ENCODE measurements at places on chromosomes 11 and 22. TPM values are rescaled to one million over a fixed set of nuclear protein-coding genes. Genes with fewer than 3 reads are reported as not detected.

The GLYATL1 gene
- total RNA-seq = not detected

DNA sequence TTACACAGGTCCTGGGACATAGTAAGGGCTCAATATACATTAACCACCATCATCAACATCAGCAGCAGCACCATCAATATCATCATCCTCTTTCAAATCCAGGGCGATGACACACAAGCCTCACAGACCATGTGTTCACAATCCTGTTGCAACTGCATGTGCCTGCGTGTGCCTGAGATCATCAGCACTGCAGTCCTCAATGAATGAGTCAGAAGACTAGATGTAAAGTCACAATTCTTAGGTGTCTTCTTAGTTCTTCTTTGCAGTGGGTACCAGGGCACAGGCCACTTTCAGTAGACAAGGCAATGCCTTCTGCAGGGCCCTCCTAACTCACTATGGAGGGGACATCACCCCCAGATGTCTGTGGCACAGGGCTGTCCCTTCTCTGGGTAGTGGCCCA lies 111.1 kb downstream of the MYO18B start:
- H3K27ac ChIP-seq = no peak overlapping the region
- no peak overlapping the region for H3K4me3 ChIP-seq
- peaks cover 8% of the 10 kb centered on the region for H3K27me3 ChIP-seq
- no peaks in the 10 kb centered on the region for H3K4me1 ChIP-seq
- no peaks in the 10 kb centered on the region for H3K36me3 ChIP-seq

DNA sequence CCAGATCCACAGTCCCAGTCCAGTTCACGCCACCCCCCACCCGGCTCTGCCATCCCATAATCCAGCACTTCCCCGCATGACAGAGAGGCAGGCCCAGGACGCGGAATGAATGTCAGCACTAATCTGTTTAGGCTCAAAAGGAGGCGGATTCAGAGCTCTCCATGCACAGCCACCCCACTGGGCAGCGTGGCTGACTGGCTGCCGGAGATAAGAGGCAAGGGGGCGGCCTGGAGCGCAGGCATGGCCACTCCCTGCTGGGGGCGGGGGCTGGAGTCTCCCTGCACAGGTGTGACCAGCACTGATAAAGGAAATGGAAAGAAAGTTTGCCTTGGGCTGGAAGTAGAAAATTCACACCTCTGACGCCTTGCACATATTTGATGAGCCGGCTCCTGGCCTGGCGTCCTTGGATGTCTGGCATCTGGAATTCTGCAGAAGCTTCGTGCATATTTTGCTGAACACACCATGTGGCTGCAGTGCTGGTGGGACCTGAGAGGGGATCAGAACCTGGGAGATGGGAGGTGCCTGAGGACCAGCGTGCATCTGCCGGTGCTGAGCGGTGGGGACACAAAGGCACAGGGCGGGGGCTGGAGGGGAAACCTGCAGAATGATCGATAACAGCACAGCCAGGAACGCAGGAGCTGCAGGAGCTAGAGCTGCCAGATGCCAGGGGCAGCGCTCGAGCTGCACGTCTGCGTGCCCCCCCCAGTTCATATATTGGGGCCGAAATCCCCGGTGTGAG lies 344.4 kb downstream of the CTTN start:
- no peaks in the 10 kb centered on the region for H3K36me3 ChIP-seq
- no peak overlapping the region for H3K27ac ChIP-seq
- no peak for DNase-seq
- no peaks in the 10 kb centered on the region for H3K4me1 ChIP-seq
- peaks cover 35% of the 10 kb centered on the region for H3K27me3 ChIP-seq

- H3K36me3 ChIP-seq = no peaks in the 10 kb centered on the region
- DNase-seq = no peak
- H3K27ac ChIP-seq = no peak overlapping the region
- peaks cover 22% of the 10 kb centered on the region for H3K27me3 ChIP-seq
Observed at GRCh38 chr11:131664816-131665215, 294.4 kb downstream of the NTM start.

DNA sequence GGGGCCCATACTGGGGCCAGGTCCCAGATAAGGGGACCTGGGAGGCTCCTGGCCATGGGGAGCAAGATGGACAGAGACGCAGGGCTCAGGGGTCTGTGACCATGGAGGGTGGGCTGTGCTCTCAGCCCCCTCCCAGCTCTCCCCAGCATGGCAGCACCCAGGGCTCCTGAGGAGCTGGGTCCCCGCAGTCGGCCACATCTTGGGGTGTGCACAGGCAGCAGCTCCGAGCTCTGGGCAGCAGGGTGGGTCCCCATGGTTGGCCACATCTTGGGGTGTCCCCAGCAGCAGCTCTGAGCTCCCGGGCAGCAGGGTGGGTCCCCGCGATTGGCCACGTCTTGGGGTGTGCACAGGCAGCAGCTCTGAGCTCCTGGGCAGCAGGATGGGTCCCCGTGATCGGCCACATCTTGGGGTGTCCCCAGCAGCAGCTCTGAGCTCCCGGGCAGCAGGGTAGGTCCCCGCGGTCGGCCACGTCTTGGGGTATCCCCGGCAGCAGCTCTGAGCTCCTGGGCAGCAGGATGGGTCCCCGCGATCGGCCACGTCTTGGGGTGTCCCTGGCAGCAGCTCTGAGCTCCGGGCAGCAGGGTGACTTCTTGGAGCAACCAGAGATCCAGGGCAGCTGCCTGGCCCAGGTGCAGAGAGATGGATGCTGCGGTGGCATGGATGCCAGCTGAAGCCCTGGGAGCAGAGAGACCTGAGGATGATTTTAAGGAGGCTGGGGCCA lies 18.3 kb upstream of the MUC5B start:
- no peaks in the 10 kb centered on the region for H3K4me1 ChIP-seq
- H3K4me3 ChIP-seq = no peak overlapping the region
- H3K27me3 ChIP-seq = peaks cover 14% of the 10 kb centered on the region

DNA sequence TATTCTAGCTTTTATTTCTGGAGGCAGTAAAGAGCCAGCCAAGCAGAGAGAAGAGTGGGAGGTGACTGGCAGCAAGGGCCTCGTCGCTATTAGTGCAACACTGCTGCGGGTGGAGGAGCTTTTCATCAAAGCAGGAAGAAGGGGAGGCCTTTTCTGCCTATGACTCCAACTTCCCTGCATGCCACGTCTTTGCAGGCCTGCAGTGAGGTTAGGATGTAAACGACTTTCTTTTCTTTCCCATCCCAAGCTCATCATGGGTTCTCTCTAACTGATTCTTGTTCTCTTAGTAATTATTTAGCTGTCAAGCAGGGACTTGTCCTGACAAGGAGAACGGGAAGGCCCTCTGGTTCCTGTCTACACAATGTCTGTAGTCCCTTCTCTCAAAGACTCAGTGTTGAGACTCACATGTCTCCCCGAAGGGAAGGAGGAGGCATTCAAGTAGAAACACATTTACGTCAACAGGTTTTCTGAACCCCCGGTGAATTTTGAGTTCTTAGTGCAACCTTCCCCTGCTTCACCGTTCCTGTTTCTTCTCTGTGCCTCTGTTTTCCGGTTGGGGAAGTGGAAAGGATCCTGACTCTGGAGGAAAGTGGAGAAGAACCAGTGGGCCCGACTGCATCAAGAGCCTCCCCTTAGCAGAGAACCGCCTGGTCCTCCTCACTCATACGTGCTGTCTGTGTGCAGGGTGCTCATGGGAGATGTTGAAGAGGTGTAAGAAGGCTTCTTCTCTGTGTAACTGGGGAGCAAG lies 56.9 kb downstream of the PACS1 start:
- H3K27ac ChIP-seq = peak overlapping the region; percentile 95
- peaks cover 56% of the 10 kb centered on the region for H3K4me1 ChIP-seq
- H3K27me3 ChIP-seq = no peaks in the 10 kb centered on the region
- peak; percentile 28 for DNase-seq
- peak overlapping the region; percentile 79 for H3K4me3 ChIP-seq
- no peaks in the 10 kb centered on the region for H3K36me3 ChIP-seq

- H3K4me1 ChIP-seq = no peaks in the 10 kb centered on the region
- H3K27me3 ChIP-seq = no peaks in the 10 kb centered on the region
- H3K4me3 ChIP-seq = no peak overlapping the region
- H3K36me3 ChIP-seq = peaks cover 2% of the 10 kb centered on the region
Observed at GRCh38 chr11:122172352-122173073, 56.5 kb upstream of the BLID start.

- H3K4me1 ChIP-seq = peaks cover 26% of the 10 kb centered on the region
- H3K4me3 ChIP-seq = no peak overlapping the region
- DNase-seq = no peak
- H3K36me3 ChIP-seq = no peaks in the 10 kb centered on the region
- no peak overlapping the region for H3K27ac ChIP-seq
Observed at GRCh38 chr22:25080855-25081254, 118.8 kb upstream of the CRYBB3 start.

The APOL4 gene
- 0.22 TPM for total RNA-seq

GRCh38 chr22:37312549-37313183 lies 30.4 kb downstream of the CYTH4 start:
- DNase-seq = no peak
- peaks cover 40% of the 10 kb centered on the region for H3K4me1 ChIP-seq
- H3K36me3 ChIP-seq = peaks cover 4% of the 10 kb centered on the region
- H3K27me3 ChIP-seq = no peaks in the 10 kb centered on the region
- H3K27ac ChIP-seq = peak overlapping the region; percentile 99

The SORL1 gene
- total RNA-seq = 331 TPM

DNA sequence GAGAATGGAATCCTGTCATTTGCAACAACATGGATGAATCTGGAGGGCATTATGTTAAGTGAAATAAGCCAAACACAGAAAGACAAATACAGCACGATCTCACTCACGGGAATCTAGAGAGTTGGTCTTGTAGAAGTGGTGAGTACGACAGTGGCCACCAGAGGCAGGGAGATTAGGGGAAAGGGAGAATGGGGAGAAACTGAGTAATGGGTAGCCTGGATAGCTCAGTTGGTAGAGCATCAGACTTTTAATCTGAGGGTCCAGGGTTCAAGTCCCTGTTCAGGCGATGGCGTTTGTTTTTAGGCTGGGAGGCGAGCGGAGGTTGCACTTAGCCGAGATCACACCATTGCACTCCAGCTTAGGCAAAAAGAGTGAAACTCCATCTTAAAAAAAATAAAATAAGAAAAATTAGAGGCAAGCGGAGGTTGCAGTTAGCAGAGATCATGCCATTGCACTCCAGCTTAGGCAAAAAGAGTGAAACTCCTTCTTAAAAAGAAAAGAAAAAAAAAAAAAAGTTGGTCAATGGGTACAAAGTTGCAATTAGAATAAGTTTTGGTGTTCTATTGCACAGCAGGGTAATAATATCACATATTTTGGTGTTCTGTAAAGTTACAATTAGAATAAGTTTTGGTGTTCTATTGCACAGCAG lies 95.7 kb upstream of the UBASH3B start:
- H3K4me1 ChIP-seq = no peaks in the 10 kb centered on the region
- H3K4me3 ChIP-seq = no peak overlapping the region
- peaks cover 36% of the 10 kb centered on the region for H3K27me3 ChIP-seq
- H3K36me3 ChIP-seq = no peaks in the 10 kb centered on the region
- DNase-seq = no peak

DNA sequence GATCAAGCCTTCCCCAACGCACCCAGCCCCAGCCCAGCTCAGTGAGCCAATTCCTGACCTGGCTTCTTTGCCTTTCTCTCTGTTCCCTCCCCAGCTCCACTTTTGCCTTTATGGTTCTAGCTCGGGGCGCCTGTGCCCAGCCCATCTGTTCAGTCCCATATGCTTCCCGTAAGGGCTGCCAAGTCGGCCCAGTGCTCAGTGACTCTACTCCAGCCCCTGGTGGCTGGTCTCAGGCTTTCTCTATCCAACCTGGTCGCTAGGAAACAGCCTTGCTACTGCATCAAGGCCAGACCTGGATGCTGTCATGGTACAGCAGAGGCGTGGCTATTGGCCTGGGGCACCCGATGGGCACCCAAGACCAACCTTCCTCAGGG lies 178.0 kb downstream of the DSCAML1 start:
- no peaks in the 10 kb centered on the region for H3K4me1 ChIP-seq
- no peaks in the 10 kb centered on the region for H3K36me3 ChIP-seq
- H3K4me3 ChIP-seq = no peak overlapping the region
- no peak for DNase-seq
- H3K27me3 ChIP-seq = peaks cover 21% of the 10 kb centered on the region

DNA sequence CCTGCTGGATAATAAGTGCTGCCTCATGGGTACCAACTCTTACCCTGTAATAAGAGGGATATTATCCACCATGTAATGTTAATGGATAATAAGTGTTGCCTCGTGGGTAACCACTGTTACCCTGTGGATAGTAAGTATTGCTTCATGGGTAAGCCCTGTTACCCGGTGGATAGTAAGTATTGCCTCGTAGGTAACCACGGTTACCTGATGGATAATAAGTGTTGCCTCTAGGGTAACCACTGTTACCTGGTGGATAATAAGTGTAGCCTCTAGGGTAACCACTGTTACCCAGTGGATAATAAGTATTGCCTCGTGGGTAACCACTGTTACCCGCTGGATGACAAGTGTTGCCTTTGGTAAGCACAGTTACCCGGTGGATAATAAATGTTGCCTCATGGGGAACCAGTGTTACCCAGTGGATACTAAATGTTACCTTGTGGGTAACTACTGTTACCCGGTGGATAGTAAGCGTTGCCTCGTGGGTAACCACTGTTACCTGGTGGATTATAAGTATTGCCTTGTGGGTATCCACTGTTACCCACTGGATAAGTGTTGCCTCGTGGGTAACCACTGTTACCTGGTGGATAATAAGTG lies 18.6 kb upstream of the NXPE4 start:
- H3K4me1 ChIP-seq = no peaks in the 10 kb centered on the region
- no peak for DNase-seq
- H3K4me3 ChIP-seq = no peak overlapping the region
- no peaks in the 10 kb centered on the region for H3K36me3 ChIP-seq
- no peak overlapping the region for H3K27ac ChIP-seq
- H3K27me3 ChIP-seq = no peaks in the 10 kb centered on the region

The FAR1 gene
- total RNA-seq = 33.7 TPM

- peaks cover 11% of the 10 kb centered on the region for H3K4me1 ChIP-seq
- H3K27me3 ChIP-seq = no peaks in the 10 kb centered on the region
- peak overlapping the region; percentile 9 for H3K27ac ChIP-seq
Observed at GRCh38 chr22:20111045-20111688, 4.7 kb upstream of the RANBP1 start.

DNA sequence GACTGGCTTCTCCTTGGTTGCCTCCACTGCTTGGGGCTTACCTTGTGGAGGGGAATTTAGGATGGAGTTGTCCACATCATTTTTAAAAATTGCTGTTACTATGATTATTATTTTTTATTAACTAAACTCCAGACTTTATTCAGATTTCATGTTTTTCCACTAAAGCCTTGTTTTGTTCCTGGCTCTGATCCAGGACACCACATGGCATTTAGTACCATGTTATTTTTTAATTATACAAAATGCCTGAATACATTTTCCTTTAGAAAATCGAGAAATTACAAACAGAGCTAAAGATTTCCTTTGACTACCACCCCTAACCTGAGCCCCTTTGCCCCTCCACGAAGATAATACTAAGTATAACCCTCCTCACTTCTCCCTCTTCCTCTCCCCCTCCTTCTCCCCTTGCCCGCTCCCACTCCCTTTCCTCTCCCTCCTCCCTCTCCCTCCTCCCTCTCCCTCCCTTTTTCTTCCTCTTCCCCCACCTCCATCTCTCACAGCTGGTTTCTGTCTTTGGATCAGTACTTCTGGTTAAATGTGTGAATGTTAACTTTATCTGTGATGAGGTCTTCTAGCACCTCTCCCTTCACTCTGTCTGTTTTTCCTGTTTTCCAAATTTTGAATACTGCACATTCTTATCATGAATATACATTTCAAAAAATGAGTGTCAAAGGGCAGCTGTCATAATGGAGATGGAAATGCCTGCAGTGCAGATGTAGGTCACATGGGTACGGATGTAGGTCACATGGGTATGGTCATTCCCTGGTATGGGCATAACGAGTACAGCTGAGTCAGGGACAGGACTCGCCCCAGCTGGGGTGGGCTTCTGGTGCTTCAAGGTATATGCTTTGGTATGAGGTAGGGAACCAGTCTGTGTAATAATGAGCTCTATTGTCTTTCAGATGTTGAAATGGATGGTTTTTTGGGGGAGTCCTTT lies 54.4 kb upstream of the OR4B1 start:
- peaks cover 5% of the 10 kb centered on the region for H3K4me1 ChIP-seq
- no peaks in the 10 kb centered on the region for H3K27me3 ChIP-seq
- no peak overlapping the region for H3K4me3 ChIP-seq
- peak overlapping the region; percentile 66 for H3K27ac ChIP-seq
- DNase-seq = no peak

The WT1 gene
- total RNA-seq = not detected

Data from T-helper 17 cell (primary cell).